ENCODE measurements at places on chromosomes 11 and 22. TPM values are rescaled to one million over a fixed set of nuclear protein-coding genes. Genes with fewer than 3 reads are reported as not detected.

The APOA4 gene
- not detected for total RNA-seq

The GRAMD1B gene
- 59.9 TPM for total RNA-seq

The KRTAP5-1 gene
- not detected for total RNA-seq

The PES1 gene
- total RNA-seq, result 41.3 TPM

The KIF18A gene
- total RNA-seq, result 4.5 TPM

The PAK1 gene
- 69.3 TPM for total RNA-seq

The ACTN3 gene
- total RNA-seq, result not detected

The OR8D1 gene
- not detected for total RNA-seq

The CCDC157 gene
- 5.6 TPM for total RNA-seq

The IGLL1 gene
- total RNA-seq, result not detected

The LDHAL6A gene
- total RNA-seq, result 0.62 TPM

The PHF21A gene
- 30.7 TPM for total RNA-seq

The CHRM1 gene
- total RNA-seq, result 12.3 TPM

The PLEKHA7 gene
- total RNA-seq, result 5.5 TPM

The TMEM109 gene
- total RNA-seq, result 8.3 TPM

The TUBA8 gene
- 0.94 TPM for total RNA-seq

The ARHGAP42 gene
- total RNA-seq, result 7.2 TPM

The TRIM48 gene
- not detected for total RNA-seq

The VPREB3 gene
- not detected for total RNA-seq

The MRGPRX1 gene
- total RNA-seq, result not detected

The OR51Q1 gene
- total RNA-seq, result not detected

The SLC22A9 gene
- total RNA-seq, result not detected

The TRIM51 gene
- not detected for total RNA-seq

The MMP27 gene
- not detected for total RNA-seq

The SCGB1C1 gene
- total RNA-seq, result not detected

The KCNA4 gene
- 9.7 TPM for total RNA-seq

The OR52I2 gene
- total RNA-seq, result not detected

The RASGRP2 gene
- total RNA-seq, result 36.7 TPM

The LINC01488 gene
- total RNA-seq, result not detected

The CBLIF gene
- not detected for total RNA-seq

The APOL4 gene
- total RNA-seq, result 10.5 TPM

The ZNF70 gene
- total RNA-seq, result 4.1 TPM

The BARX2 gene
- 0.16 TPM for total RNA-seq

The NRIP3 gene
- total RNA-seq, result 17.9 TPM

The OR10D3 gene
- not detected for total RNA-seq

The CHID1 gene
- total RNA-seq, result 20.9 TPM

The MYO7A gene
- 0.47 TPM for total RNA-seq

The DDIAS gene
- total RNA-seq, result 2.2 TPM

The EMID1 gene
- 31.8 TPM for total RNA-seq

The NCF4 gene
- 2.5 TPM for total RNA-seq

The ASCL2 gene
- 1.4 TPM for total RNA-seq

The YAP1 gene
- total RNA-seq, result 18.7 TPM

The GRK3 gene
- 62.9 TPM for total RNA-seq

The PYGM gene
- 1.2 TPM for total RNA-seq

The OR2D2 gene
- total RNA-seq, result 0.31 TPM

The MYH9 gene
- 34.6 TPM for total RNA-seq

The SYCE3 gene
- total RNA-seq, result not detected

The DUSP8 gene
- total RNA-seq, result 5.6 TPM

The BTBD18 gene
- not detected for total RNA-seq
